ENCODE measurements at places on chromosomes 11 and 22.

DNA sequence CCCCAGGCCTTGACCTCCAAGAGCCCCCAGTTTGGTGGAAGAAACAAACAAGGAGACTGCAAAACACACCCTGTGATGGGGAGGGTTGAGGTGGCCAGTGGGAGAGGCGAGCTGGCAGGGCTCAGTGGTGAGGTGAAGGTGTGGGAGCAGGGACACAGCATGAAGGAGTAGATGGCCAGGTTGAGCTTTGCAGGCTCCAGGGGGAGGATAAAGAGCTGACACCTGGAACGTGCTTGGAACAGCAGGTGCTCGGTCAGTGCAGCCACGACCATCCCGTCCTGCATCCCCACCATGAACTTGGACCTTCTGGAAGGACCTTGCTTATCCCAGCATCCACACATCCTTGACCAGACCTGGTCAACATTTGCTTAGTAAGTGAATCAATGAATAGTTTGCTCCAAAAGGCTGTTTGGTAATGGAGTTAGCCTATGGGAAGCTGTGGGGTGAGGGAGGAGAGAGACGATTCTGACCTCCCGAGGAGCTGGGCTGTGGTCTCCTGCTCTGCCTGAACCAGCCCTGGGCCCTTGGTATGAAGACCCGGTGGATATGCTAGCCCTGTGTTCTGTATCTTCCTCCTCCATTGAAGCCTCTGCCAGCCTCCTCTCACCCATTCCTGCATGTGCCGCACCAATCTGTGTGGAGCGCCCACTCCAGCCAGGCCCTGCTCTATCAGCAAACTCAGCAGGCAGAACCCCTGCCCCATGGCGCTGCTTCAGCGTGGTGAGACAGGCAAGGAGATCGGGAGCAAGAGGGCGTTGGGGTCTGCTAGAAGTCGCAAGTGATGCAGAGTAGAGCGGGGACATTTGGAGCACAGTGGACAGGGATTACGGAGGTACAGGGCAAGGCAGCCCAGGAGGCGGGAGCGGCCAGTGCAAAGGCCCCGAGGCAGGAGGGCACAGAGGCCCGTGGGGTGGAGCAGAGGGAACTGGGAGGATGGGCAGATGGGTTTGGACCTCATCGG lies 9.9 kb downstream of the LINC01488 start:
- DNase-seq: no peak

GRCh38 chr11:910044-910588 lies 494 bp downstream of the CHID1 start:
- DNase-seq: no peak

DNA sequence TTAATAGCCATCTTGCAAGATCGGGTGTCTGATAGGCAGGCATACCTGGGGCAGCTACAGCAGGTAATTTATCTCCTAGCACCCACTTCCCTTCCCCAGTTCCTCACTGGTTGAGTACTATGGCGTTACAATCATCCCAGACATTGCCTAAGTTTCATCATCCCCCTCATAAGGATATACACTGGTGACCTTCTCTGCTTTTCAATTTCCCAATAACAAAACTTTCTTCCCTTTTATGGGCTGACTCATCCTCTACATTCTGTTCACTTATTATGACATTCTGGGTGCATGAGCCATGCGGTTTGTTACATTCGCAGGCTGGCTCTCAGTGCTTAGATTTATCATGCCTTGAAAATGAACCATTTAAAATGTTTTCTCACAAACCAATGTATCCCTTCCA lies 5.0 kb upstream of the MRPL11 start:
- no peak for DNase-seq

GRCh38 chr11:47243454-47243853 lies 5.2 kb downstream of the ACP2 start:
- no peak for DNase-seq

GRCh38 chr11:9718147-9718546 lies 54.3 kb downstream of the SWAP70 start:
- no peak for DNase-seq

- DNase-seq: no peak
These were observed 3.2 kb upstream of the TTLL8 start for GRCh38 chr22:50061141-50061823.

DNA sequence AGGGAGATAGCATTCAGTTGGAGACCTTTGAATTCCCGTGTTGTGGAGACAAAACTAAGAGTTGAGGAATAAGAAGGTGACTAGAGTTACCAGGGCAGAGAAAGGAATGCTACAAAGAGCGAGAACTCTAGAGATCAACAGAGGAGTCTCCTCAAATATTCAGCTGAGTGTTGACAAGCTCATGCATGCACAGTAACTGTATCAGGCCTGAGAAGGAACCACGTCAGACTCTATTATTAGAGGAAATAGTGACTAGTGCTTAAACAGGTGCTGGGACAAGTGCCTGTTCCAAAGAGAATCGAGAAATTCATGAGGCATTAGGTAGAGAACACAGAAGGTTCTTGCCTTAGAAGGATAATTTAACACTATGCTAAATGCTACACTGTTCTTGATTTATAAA lies 333.8 kb upstream of the CHORDC1 start:
- DNase-seq: no peak

DNA sequence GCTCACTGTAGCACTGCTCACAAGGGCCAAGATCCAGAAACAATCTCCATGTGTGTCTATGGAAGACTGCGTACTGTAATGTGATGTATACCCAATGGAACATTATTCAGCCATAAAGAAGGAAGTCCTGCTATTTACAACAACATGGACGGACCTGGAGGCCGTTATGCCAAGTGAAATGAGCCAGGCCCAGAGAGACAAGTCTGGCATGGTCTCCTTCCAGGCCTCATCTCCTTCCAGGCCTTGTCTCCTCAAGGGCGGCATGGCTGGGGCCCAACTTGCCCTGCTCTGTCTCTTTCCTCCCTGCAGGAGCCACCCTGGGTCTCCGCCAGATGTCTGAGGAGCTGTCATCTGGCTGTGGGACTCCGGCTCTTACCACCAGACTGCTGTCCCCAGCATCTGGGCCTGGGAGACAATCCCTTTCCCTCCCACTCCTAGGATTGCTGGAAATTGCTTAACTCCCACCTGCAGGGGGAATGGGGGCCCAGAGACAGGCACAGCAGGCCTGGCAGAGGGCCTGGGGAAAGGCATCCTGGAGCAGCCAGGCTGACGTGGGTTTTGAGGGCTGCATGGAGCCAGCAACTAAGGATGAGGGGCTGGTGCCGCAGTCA lies 1326.6 kb downstream of the TBC1D22A start:
- no peak for DNase-seq

DNA sequence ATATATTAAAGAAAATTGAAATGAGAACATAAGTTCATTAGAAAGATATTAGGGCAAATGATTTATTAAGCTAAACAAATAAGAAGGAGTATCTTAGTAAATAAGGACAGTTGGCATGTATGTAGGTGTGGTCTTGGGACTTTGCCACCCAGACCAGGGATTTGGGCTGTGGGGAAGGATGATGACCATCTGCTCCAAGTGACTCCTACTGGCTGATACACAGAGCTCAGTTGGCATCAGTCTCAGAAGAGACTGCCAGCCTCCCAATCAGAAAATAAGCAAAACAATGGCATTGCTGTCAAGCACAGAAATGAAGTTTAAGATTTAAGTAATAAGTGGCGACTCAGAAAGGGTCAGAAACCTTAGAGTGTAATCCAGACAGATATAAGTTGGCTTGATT lies 49.5 kb downstream of the PAX6 start:
- no peak for DNase-seq

- DNase-seq: no peak
These were observed 75.9 kb upstream of the NUP50 start for GRCh38 chr22:45087802-45088201.

- no peak for DNase-seq
These were observed 23.4 kb upstream of the ROBO3 start for GRCh38 chr11:124841840-124842239.

DNA sequence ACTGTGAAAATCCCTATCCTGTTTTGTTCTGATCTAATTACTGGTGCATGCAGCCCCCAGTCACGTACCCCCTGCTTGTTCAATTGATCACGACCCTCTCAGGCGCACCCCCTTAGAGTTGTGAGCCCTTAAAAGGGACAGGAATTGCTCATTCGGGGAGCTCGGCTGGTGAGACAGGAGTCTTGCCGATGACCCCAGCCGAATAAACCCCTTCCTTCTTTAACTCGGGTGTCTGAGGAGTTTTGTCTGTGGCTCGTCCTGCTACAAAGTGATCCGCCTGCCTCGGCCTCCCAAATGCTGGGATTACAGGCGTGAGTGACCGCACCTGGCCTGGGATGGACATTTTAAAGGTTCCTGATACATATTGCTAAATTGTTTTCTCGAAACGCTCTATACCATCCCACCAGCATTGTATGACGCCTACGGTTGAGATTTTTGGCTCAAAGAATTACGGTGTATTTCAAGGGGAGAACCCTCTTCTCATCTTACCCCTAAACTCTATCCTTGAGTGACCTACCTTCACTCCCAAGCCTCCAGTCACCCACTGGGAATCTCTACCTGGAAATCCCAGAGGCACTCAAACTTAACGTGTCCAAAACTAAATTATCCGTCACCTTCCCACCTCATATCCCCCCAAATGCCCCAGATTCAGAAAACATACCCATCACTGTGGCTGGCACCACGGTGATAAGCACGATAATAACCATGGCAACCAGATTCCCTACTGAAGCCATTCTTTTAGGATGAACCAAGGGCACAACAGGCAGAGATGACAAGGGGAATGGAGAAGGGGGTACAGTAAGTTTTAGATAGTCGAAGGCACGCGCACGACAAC lies 789 bp upstream of the POLA2 start:
- DNase-seq: no peak

DNA sequence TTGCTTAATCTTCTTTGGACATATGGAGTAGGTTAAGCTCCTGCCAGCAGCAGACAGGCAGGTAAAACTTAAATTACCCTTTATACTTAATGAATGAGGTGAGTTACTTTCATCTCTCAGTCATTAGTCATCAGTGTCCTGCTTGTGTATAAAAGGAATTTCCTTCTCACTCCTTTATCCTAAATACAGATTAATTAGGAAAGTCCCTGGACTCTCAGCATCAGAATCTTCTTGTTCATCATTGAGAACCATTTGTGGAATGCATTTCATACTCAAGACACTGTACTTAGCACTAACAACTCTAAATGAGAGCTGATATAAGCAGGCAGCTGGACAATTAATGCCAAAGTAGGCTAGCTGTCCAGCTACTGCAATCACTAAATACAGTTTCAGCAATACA lies 630.4 kb downstream of the METTL15 start:
- no peak for DNase-seq

- no peak for DNase-seq
These were observed 4.5 kb downstream of the CD81 start for GRCh38 chr11:2381494-2382128.

- no peak for DNase-seq
These were observed 463 bp upstream of the PTPMT1 start for GRCh38 chr11:47564933-47565339.

DNA sequence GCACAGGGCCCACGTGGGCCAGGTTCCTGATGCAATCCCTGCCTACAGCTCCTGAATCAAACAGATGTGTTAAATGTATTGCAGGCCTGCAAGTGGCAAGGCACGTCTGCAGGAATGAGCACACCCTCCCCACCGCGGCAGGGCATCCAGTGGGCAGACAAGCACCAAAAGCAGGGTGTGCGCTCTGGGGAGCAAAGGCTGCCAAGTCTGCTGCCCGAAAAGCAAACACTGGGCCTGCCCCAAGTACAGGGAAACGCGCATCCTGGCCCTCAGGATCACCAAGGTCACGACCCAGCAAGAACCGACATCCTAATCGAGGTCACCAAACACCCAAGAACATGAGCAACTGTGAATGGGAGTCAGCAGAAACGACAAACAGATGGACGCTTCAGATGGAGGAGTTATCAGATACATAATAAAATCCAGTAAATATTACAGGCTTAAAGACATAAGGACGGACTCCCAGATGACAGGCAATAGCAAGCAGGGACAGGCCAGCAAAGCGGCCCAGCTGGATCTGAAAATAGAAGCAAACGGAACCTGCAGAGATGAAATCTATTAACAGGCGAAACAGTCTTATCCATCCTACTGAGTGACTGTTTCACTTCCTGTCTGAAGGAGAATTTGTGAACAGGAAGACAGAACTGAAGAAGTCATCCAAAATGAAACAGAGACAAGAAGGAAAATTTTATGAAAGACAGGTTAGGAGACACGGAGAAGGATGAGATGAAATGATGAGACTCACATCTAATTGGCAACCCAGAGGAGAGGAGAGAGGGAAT lies 26.7 kb downstream of the CARS1 start:
- no peak for DNase-seq

Measured in urinary bladder (tissue), 4 donors.